IPS-NIHi11 (cell line): ENCODE measurements at places on chromosomes 5 and 9.

DNA sequence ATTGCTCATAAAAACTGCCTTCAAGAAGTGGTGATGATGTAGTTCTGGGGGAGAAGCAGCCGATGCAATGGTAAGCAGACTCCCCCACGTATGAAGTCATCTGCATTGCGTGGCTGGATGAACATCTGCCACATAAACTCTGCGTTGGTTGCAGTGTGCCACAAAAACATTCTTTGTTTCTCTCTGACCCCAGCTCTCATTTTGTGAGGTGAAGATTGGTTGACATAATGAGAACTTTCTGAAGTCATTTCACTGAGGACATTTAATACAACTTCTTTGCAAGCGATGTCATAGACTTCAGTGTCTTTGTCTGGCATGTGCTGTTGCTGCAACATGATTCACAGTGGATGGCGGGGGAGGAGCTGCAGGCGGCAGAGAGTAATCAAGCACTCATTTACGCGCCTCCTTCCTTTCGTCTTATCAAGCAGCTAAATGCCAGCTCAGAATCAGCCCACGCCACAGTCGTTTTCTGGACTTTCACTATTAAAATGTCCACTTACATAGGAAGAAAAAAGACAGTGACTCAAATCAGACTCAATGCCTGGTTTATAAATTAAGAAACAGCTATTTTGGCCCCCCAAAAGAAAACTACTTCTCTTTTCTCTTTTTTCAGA is 91.5 kb upstream of the NFIL3 start:
- peak; percentile 27 for DNase-seq

DNA sequence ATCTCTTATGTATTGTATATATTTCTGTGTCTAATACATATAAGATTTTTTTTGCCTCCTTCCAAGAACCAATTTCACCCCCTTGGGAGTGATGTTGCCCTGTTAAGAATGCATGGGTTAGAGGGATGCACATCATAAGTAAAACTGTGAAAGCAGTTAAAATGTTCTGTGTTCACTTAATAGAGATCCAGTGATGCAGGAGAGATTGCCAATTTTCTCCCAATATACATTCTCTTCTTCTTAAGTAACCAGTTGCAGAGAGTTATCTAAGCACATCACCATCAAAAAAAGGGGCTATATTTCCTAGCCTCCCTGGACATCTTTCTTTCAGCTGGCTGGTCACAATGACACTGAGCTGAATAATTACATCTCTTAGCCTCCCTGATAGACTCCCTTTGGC is 307.0 kb downstream of the OSTF1 start:
- DNase-seq, result no peak

- DNase-seq, result no peak
Measured at GRCh38 chr5:135461481-135462151, 9.5 kb upstream of the TIFAB start.

- DNase-seq, result no peak
Measured at GRCh38 chr9:113665756-113666155, 202.2 kb downstream of the RGS3 start.

DNA sequence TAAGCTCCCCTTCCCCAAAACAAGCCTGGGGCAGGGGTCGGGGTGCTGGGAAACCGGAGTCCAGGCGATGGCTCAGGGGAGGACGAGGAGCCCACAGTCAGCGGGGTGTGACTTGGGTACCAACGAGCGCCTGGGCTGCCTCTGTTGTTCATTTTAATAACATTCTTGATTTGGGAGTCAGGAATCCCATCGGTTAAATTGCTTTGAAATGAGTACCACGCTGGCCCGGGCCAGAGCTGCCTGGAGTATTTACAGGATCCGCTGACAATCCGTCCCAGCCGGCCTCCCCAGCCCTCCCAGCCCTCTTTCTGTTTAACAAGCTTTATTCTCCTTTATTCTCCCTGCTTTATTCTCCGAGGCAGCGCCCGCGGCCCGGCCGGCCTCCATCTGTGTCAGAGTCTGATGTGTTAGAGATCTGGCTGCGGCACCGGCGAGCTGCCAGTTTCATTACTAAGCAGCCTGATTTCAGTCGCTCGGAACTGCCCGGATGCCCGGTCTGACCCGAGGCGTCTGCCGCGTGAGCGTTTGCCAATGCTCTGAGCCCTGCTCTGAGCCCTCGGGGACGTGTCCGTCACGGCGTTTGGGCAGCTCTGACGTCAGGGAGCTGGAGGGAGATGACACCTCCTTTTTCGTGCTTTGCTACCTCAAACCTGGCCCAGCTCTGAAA is 16.5 kb upstream of the QRFP start:
- DNase-seq, result no peak

DNA sequence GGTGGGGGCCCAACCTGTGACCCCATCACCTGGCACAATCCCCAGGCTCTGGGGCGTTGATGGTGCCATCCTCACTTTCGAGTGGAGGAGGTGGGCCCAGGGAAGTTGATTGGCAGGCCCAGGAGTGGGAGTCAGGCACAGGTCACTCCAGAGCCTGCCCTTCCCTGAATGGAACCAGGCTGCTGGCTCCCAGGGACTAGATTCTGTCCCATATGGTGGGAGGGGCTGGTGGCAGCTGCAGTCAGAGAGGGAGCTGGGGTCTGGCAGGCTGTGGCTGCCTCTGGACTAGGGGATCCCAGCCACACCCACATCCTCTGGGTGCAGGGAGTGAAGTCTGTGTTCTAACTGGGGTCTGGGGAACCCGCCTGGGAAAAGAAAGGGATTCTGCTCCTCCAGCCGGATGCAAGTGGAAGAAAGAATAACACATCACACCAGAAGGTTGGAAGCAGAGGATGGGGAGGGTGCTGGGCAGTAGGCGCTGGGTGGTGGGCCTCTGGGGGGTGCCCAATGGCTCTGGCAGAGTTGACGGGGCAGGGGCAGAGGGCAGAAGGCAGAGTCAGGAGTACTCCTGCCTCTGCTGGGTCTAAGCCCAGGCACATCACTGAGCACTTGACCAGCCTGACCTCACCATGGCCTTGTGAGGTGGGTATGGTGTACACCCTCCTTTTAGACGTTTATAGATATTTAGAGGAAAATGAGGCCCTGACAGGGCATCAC is 25.8 kb downstream of the CEL start:
- peak; percentile 5 for DNase-seq

DNA sequence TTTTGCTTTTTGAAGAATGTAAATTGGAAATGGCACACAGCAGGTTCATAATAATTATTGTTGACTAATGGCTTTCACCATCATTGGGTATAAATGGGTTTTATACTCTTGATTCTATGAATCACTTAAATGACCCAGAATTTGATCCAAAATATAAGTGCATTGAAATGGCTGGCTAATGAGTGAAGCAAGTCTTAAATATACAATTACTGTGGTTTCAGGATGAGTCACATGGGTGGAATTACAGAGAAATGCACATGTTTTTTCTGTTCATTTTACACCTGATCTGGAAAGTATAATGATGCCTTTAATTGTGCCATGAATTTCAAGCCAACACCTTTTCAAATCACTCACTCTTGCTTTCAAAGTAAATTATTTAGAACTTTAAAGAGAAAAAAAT is 380.8 kb upstream of the CD180 start:
- no peak for DNase-seq

DNA sequence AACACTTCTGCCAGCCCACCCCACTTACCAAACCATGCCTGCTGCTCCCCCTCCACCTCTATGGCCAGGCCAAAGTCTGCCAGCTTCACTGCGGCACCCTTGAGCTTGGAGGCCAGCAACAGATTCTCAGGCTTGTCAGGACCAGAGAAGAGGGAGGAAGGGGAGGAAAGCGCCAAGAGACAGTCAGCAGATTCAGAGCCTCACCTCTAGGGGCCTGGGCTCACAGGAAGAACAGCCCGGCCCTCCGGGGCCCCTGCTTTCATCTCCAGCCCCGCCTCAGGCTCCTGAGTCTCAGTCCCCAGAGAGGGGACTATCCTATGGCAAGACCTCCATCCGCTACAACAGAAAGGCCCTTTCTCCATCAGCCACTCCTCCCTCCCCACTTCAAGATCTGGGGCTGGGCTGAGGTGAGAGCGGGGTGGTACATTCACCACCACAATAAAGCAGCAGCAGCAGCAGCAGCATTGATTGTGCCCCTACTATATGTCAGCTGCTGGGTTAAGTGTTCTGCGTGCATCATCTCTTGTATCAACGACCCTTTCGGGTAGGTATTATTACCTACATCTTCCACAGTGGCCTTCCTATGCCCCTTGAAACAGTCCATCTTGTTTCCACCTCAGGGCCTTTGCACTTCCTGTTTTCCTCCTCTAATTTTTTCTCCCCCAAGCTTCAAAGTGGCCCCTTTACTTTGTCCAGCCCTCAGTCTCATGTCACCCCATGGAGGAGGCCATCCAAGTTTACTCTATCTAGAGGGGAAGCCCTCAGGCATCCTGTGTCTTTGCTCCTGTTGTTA is 36.0 kb downstream of the CAMK2A start:
- DNase-seq, result peak; percentile 57

DNA sequence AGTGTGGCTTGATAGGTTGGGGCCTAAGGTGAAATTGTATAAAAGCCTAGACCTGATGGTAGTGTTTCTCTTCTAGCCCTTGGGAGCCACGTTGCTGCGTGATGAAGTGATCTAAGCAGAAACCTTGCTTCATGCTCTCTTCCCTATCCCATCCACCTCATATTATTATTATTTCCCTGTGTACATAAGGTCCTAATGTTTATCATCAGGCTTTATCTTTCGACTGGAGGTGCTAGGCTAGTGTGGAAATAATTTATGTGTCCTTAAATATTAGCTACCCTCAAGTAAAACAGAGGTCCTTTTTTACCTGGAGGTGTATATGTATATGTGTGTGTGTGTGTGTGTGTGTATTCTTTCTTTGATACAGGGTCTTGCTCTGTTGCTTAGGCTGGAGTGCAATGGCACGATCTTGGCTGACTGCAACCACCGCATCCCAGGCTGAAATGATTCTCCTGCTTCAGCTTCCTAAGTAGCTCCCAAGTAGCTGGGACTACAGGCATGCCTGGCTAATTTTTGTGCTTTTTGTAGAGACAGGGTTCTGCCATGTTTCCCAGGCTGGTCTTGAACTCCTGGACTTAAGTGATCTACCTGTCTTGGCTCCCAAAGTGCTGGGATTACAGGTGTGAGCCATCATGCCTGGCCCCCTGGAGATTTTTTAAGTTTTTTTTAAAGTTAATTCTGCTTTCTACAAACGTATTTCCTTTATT is 3.7 kb downstream of the UGCG start:
- no peak for DNase-seq

GRCh38 chr9:97629156-97629555 is 4.0 kb downstream of the TSTD2 start:
- DNase-seq, result no peak

DNA sequence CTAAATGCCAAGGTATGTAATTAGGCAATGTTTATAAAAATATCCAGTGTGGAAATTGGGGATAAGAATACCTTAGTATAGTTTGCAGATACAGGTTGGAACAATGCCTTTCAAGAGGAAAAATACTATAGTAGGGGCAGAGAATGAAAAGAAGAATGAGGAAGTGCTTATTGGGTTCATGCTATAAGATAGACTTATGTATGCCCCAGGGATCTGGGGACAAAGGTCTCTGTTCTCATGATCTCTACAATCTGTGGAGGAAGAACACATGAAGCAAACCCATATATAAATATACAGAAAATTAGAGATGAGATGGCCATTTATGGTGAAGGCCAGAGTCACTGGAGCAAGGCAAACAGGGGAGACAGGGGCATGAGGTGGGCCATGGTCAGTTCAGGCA is 106.5 kb upstream of the DAB2 start:
- no peak for DNase-seq

GRCh38 chr9:12854221-12854620 is 79.4 kb downstream of the LURAP1L start:
- DNase-seq, result no peak

DNA sequence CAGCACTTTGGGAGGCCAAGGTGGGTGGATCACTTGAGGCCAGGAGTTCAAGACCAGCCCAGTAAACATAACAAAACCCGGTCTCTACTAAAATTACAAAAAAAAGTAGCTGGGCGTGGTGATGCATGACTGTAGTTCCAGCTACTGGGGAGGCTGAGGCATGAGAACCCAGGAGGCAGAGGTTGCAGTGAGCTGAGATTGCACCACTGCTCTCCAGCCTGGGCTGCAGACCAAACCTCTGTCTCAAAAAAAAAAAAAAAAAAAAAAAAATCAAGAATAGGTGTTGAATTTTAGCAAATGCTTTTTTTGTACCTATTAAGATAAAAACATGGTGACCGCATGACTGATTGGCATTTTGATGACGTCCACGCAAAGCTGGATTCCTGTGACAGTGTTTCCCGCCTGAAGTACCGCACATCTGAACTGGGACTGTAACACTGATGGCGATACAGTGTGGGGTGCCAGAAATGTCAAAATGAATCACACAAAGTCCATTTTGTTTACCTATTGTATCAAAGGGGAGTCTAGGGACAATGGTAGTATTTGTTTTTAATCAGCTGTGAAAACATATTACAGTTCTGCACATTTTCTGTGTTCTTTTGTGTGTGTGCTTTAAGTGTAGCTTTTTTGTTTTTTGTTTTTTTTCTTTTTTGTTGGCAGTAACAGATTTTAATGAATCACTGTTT is 23.2 kb upstream of the TBC1D9B start:
- no peak for DNase-seq

DNA sequence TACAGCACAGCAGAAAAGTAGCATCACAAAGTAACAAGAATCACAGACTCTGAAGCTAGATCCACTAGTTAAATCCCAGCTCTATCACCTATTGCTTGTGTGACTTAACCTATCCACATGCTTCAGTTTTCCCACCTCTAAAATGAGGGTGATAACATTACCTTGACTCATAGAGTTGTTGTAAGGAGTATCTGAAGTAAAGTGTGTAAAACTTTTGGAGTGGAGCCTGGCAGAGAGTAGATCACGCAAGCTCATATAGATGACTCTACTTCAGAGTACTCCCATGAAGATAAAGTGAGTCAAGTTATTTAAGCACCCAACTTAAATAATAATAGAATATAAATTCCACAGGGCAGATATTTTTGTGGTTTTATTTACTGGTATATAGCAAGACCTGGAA is 94.5 kb upstream of the FER start:
- no peak for DNase-seq

GRCh38 chr5:109704282-109704952 is 14.7 kb downstream of the MAN2A1 start:
- no peak for DNase-seq

DNA sequence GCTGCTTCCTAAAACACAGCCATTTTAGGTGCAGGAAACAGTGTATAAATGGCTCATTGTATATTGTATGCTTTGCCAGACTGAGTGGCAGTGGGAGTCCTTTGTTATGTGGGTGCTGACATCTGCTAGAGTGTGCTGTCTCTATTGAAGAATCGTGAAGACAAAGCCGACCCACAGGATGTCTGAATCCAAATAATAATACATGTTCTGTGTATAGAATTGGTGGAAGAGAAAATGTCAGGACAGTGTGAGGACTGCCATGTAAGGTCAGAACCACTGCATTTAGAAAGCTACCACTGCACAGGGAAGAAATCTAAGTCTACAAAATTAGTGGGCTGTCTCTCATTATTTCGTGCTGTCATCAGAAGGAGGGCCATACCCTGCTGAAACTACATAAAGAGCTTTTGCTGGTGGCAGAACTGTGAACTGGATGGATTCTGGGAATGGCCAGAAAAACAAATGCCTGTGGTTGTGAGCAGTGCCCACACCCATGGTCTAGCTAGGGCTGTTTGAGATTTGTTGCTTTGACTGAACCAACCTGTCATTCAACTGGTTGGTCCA is 2.5 kb downstream of the IL7R start:
- no peak for DNase-seq
